Uterus (tissue), 4 donors: ENCODE measurements at places on chromosomes 1 and 21.

DNA sequence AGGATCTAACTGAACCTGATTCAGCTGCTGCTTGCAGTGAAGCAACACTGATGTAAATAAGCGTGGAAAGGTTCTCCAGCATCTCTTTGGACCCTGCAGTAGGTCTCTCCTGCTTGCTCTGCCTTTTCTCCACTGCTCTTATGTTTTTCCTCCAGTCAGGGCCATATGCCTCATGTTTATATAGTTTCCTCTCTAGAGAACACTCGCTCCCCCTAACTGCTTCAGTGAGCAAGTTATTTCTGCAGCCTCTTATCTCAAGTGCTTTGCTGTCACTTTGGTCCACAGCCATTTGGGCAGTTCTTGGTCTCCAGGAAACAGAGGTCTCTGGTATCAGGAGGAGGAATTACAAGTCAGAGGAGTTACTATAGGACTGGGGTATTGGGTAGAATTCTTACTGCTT lies 5.3 kb downstream of the PRUNE1 start:
- DNase-seq = no peak

DNA sequence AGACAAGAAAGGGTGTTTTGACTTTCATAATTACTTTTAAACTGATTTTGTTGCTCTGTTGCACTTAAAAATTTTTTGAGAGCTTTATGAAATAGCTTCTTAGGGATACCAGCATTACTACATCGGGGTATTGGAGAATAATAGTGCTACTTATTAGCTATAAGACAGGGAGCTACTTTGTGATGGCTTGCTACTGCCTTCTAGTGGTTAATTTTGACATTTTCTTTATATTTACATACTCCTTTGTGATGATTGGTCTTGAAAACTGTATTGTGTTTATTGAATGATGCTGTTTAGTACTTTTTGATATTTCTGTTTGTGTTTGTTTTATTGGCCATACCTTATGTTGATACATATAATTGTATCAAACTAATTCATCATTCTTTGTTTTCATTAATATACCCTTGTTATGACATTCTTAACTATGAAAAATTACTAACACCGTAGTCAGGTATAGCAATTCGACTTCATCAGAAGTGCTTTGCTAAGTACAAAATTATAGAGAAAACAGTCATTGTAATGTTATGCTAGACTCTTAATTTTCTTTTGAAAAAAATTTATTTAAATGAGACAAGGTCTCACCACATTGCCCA lies 85.5 kb downstream of the CLIC4 start:
- no peak for DNase-seq

- DNase-seq = no peak
Measured at GRCh38 chr1:228190182-228190581, 17.7 kb upstream of the OBSCN start.

DNA sequence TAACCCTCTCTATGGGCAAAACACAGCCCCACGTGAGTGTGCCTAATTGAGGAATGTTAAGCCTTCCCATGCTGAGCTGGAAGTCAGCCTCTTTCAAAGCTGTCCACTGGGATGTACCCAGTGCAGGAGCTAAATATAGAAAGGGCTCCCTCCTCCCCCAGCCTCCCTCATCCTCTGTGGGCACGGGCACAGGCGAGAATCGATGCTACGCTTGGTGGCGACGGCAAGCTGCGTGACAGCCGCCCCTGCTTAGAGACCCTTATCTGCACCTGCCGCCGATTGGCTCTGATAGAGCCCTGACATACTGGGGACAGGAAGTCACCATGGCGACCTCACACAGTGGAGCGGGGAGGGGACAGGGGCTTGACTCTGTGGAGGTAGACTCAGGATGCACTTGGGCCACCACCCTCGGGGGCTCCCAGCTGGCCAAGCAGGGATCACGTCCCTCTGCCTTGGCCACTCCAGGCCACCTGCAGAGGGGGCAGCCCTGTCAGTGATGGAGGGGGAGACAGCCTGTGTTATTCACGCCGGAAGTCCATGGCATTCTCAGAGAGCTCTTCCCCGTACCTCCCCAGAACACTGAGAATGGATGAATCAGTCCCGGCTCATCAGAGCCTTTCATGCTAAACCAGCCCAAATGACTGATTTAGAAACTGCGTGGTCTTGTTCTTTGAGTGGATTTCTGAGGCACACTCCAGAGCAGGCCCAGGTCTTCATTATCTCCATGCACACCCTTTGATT lies 84.8 kb downstream of the KCND3 start:
- no peak for DNase-seq

DNA sequence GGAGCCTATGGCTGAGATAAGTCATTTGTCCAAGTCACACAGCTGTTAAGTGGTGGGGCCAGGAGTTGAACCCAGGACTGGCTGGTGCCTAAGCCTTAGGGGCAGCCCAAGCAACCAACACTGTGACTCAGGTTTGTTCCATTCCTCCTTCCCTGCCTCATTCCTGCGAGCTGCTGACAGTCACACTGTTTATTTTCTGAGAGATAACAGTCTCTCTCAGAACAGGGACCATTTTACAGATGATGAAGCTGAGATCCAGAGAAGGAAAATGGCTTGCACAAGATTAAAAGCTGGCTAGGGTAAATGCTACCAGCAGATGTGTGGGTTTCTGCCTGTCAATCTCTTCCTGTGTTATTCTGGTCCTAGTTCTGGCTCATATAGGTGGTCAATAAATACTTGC lies 24.3 kb upstream of the TCEA3 start:
- DNase-seq = no peak

- DNase-seq = no peak
Measured at GRCh38 chr1:161381707-161382106, 14.0 kb upstream of the CFAP126 start.

GRCh38 chr1:232292239-232292638 lies 337.7 kb downstream of the SIPA1L2 start:
- DNase-seq = no peak

DNA sequence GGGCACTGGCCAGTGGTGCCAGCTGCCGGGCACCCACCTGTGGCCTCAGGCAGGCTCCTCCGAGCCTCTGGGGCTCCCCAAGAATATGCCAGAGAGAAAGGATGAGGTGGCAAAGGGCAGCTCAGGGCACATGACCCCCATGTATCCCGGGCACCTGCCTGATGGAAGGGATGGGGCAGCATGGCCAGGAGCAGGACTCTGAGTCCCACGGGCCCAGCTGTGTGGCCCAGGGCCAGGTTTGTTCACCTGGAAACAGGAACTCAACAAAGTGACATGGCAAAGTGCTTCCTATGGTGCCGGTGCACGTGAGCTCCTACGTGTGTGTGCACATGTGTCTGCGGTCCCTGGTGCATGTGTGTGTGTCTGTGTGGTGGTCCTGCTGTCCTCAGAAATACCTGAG lies 9.5 kb upstream of the GPR153 start:
- DNase-seq = no peak

DNA sequence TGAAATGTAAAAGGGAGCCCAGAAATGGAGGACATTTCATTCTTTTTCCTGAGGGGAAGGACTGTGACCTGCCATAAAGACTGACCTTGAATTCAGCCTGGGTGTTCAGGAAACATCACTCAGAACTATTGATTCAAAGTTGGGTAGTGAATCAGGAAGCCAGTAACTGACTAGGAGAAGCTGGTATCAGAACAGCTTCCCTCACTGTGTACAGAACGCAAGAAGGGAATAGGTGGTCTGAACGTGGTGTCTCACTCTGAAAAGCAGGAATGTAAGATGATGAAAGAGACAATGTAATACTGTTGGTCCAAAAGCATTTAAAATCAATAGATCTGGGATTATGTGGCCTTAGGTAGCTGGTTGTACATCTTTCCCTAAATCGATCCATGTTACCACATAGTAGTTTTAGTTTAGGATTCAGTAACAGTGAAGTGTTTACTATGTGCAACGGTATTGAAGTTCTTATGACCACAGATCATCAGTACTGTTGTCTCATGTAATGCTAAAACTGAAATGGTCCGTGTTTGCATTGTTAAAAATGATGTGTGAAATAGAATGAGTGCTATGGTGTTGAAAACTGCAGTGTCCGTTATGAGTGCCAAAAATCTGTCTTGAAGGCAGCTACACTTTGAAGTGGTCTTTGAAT lies 2.9 kb downstream of the RGS2 start:
- no peak for DNase-seq

DNA sequence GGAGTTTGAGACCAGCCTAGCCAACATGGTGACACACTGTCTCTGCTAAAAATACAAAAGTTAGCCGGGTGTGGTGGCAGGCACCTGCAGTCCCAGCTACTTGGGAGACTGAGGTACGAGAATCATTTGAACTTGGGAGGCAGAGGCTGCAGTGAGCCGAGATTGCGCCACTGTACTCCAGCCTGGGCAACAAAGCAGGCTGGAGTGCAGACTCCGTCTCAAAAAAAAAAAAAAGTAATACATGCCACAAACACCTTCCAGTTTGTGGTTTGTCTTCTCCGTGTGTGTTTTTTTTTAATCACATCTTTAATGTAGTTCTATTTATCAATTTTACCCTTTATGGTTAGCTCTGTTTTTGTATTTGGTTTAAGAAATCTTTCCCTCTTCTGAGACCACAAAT lies 22.3 kb downstream of the POGZ start:
- DNase-seq = no peak

GRCh38 chr1:57620605-57621004 lies 196.7 kb upstream of the DAB1 start:
- no peak for DNase-seq

DNA sequence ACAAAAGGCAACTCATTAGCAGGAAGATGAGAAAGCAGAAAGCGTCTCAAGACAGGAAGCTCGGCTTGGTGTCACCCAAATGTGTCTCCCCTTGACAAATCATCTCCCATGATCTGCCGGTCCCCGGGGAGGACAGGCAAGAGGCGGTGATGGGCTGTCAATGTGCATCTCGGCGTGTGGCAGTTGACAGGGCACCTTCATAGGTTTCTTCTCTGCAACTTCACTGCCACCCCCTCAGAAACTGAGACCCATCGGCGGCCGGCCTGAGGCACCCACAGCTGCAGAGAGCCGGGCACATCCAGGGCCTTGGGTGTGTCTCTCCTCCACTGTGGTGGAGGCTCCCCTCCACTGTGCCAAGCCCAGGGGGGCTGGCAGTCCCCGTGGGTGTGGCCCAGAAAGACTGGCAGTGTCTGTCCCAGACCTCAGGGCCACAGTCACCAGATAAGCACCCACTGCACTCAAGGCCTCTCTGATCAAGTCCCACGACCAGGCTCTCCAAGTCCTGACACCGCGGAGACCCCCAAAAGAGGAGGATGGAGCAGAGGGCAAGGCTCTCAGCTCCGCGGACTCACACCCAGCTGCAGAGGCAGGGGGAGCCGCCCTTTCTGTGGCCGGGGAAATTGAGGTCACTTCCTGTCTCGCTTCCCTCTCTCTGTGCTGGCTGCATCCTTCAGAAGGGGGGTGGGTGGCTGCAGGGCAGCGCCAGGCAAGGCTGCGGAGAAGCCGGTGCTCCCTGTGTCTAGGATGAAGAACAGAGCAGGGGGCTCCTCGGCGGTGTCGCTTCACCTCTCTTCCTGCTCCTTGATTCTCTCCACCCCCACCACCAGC lies 39.6 kb upstream of the LBR start:
- peak; percentile 66 for DNase-seq

DNA sequence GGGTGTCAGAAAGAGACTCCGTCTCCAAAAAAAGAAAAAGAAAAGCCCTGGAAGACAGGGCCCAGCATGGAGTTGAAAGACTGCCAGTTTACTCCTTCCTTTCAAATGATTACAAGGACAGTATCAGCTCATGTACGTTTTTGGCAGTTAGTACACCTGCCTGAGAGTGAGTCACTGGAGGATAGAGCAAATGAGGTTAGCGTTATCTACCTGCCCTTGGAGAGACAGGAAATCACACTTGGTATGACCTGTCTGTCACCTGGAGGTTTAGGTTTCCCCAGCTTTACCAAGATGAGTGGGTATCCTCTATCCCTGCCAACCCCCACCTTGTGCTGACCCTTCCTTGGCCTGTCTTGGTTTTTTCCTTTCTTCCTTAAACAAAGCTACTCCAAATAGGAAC lies 96.8 kb upstream of the BMP8A start:
- DNase-seq = no peak

DNA sequence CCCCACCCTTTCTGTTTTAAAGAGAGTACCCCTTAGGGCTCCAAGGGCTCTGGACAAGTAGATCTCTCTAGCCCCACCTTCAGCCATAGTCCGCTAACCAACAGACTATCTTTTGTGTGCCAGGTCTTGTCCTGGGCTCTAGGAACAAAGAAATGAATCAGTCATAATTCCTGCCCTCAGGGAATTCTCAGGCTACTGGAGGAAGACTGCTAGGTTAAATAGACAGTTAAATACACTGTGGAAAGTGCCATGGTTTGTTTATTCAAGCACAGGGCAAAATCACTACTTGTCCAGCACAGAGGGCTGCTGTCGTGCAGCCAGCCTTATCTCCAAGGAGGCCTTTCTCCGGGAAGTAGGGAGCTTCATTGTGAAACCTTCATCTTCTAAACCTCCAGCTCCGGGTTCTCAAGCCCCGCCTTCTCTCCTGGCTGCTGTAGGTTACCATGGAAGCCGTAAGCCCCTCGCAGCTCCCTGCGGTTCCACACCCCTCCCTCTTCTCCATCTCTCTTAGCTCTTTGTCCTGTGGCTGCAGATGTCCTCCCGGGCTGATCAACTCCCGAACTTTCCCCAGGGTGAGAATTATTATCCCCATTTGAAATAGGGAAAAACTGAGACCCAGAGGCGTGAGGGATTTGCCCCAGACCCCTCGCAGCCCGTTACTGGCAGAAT lies 29.8 kb downstream of the SHISAL2A start:
- no peak for DNase-seq

DNA sequence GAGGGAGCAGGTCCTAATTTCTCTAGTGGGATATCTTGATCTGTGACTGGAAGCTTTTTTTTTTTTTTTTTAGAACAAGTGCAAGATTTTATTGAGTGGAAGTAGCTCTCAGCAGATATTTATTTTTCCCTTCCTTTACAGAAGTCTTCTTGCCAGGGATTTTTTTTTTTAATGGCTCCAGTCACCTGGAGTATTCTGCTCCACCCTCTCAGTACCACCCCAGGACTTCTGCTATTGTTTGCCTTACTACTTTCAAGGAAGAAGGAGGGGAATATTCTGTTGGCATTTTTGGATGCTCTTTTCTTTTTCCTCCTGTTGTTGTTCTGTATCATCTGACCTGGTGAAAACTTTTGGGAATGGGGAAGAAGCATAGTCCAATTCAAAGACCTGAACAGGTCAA lies 23.1 kb upstream of the CYP2J2 start:
- no peak for DNase-seq

- no peak for DNase-seq
Measured at GRCh38 chr1:2505461-2505994, 20.9 kb downstream of the PANK4 start.
